Thoracic aorta (tissue), 2 donors: ENCODE measurements at places on chromosomes 7 and 10.

DNA sequence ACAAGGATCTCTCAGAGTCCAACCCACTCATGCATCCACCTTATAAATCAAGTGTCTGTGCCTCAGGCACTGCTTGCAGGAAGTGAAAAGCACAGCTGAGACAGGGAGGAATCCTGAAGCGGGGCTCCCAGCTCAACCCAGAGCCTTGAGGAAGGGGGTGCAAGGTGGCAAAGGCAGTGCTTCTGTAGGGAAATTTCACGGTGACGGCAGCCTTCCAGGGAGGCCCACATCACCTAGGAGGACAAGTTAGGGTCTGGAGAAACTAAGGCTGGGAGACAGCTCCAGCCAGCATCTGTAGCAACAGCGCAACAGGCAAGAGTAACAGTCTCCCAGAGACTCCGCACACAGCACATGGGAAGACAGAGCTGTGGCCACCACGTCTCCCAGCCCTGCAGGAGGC lies 2.7 kb downstream of the AOC1 start:
- no peaks in the 10 kb centered on the region for H3K4me1 ChIP-seq
- no peak for DNase-seq
- no peak overlapping the region for H3K4me3 ChIP-seq
- no peak overlapping the region for H3K27ac ChIP-seq
- no peaks in the 10 kb centered on the region for H3K36me3 ChIP-seq
- H3K27me3 ChIP-seq, result no peaks in the 10 kb centered on the region

DNA sequence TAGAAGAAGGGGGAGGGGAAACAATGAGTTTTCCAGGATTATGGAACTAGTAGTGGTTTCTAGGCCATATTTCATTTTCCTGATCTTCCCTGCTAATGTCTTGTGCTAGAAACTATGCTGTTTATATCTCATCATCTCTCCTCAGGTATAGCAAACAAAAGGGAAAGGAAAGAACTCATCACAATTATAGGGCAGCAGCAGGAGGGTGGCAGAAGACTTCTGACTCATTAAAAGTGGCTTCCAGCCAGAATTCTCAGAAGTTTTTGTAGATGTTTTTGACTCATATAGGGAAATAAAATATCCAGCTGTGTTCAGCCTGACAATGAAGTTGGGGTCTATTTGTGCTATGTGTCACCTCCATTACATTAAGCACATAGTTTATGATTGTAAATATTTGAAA lies 6.5 kb downstream of the AHR start:
- no peaks in the 10 kb centered on the region for H3K27me3 ChIP-seq
- H3K36me3 ChIP-seq, result no peaks in the 10 kb centered on the region
- no peak overlapping the region for H3K27ac ChIP-seq
- no peak for DNase-seq
- peak overlapping the region; percentile 39 for H3K4me3 ChIP-seq

- no peaks in the 10 kb centered on the region for H3K27me3 ChIP-seq
- no peak overlapping the region for H3K27ac ChIP-seq
- H3K4me1 ChIP-seq, result no peaks in the 10 kb centered on the region
- H3K4me3 ChIP-seq, result no peak overlapping the region
- no peaks in the 10 kb centered on the region for H3K36me3 ChIP-seq
- DNase-seq, result no peak
Measured at GRCh38 chr7:43569424-43569823, 13.5 kb upstream of the STK17A start.

GRCh38 chr7:130989101-130989795 lies 255.2 kb upstream of the KLF14 start:
- no peaks in the 10 kb centered on the region for H3K27me3 ChIP-seq
- peaks cover 7% of the 10 kb centered on the region for H3K36me3 ChIP-seq
- H3K4me3 ChIP-seq, result no peak overlapping the region
- H3K27ac ChIP-seq, result no peak overlapping the region

DNA sequence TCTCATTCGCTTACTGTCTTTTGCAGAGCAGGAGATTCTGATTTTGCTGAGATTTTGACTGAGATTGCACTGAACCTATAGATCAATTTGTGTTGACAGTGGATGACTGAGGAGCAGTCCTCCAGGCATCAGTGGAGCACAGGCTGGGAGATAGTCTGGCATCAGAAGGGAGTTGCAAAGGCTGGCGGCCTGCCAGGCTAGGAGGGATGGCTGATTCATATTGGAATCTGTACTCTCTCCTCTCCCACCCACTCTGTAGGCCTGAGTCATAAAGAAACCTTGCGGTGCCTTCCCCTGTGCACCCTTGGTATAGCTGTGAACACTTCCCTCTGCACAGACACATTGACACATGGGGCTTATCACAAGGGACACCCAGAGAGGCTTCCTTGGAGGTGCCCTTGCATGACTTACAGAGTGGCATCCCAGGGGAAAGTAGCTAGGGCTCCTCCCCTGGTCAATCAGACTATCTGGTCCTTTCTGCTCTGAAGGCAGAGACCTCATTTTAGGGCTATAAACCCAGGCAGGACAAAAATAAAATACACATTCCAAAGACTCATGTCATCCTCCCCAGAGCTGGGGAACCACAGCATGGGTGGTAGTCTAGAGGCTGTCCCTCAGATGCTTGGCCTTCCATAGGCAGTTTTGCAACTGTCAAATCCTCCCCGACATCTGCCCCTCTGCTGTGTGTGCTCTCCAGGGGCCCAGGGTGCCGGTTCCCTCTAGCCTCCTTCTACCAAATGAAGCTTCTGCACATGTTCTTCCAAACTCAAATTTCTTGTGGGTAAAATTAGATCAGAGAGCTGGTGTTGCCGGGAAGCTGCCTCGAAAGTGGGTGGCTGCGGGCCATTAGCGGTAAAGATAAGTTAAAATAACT lies 37.4 kb upstream of the EEPD1 start:
- peak; percentile 72 for DNase-seq
- no peaks in the 10 kb centered on the region for H3K27me3 ChIP-seq
- peaks cover 36% of the 10 kb centered on the region for H3K4me1 ChIP-seq
- H3K27ac ChIP-seq, result peak overlapping the region; percentile 90
- H3K36me3 ChIP-seq, result no peaks in the 10 kb centered on the region

GRCh38 chr10:69087590-69088470 lies at the start of gene SRGN:
TSS of gene SRGN (plus strand) at chr10:69088103. CDS start at chr10:69088158, 55 bp downstream.
- no peaks in the 10 kb centered on the region for H3K27me3 ChIP-seq
- H3K4me1 ChIP-seq, result peaks cover 4% of the 10 kb centered on the region
- peak within 1 kb of the TSS; percentile 92 for H3K27ac ChIP-seq

DNA sequence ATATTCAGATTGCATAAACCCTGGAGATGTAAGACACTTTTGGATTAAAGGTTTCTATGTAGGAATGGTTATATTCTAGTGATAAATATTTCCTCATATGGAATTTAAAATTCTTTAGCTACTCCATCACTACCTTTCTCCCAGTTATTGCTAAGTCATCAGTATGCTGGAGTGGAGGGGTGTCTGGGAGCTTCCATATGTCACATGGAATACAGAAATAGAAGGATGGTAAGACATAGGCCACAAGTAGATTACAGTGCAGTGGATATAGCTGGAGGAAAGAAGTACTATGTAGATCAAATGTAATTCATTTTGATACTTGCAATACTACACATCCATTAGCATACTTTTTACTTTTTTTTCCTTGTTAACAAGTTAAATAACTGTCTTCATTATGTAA lies 428.4 kb downstream of the ARL4A start:
- H3K36me3 ChIP-seq, result no peaks in the 10 kb centered on the region
- DNase-seq, result no peak
- H3K27me3 ChIP-seq, result no peaks in the 10 kb centered on the region
- H3K4me1 ChIP-seq, result no peaks in the 10 kb centered on the region
- H3K4me3 ChIP-seq, result no peak overlapping the region

DNA sequence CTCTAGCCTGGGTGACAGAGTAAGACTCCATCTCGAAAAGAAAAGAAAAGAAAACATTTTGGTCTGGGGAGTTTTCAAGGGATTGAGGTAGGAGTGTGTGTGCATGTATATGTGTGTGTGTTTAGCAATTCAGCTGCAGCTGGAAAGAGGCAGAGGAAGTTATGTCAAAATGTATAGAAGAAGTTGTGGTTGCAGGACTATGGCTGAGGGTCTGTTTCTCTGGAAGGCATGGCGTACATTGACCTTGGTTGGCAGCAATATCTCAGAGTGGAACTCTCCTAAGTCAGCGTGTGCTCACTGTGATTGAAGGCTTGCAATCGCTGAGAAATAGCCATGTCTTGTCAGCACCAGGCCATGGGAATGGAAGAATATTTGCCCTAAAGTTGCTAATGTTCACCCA lies 28.6 kb upstream of the RHBDD2 start:
- H3K36me3 ChIP-seq, result no peaks in the 10 kb centered on the region
- no peak overlapping the region for H3K4me3 ChIP-seq
- no peaks in the 10 kb centered on the region for H3K27me3 ChIP-seq
- H3K27ac ChIP-seq, result no peak overlapping the region
- DNase-seq, result no peak

DNA sequence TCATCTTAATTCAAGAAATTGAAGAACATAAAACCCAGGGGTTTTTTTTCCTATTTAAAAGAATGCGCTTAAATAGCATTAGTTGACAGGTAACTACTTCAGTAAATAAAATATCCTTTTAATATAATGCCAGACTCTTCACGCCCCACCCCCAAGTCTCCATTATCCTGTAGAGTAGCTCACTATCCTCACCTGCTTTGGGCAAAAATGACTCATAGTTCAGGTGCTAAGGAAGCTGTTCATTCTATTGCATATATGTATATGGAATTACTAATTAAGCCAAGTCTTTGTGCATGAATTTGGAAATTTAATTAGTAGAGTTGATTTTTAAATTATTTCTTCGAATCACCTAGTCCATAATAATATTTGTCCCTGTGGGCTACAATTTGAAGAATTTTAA lies 656.8 kb upstream of the ANKRD30A start:
- no peaks in the 10 kb centered on the region for H3K4me1 ChIP-seq
- DNase-seq, result no peak
- H3K36me3 ChIP-seq, result no peaks in the 10 kb centered on the region
- no peak overlapping the region for H3K27ac ChIP-seq
- no peak overlapping the region for H3K4me3 ChIP-seq
- H3K27me3 ChIP-seq, result no peaks in the 10 kb centered on the region

DNA sequence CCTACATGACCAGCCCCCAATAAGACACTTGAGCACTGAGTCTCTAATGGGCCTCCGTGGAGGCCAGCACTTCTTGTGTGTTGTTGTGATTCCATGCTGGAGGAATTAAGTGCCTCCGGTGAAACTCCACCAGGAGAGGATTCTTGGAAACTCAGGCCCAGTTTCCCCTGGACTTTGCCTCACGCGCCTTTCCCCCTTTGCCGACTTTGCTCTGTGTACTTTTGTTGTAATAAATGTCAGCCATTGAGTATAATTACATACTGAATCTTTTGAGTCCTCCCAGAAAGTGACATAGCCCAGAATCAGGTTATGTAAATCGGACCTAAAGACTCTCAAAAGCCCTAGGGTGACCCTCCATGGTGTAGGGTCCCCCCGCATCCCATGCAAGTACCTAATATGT lies 82.4 kb downstream of the DLG5 start:
- no peak overlapping the region for H3K4me3 ChIP-seq
- peaks cover 32% of the 10 kb centered on the region for H3K36me3 ChIP-seq
- H3K27me3 ChIP-seq, result no peaks in the 10 kb centered on the region
- H3K27ac ChIP-seq, result no peak overlapping the region

DNA sequence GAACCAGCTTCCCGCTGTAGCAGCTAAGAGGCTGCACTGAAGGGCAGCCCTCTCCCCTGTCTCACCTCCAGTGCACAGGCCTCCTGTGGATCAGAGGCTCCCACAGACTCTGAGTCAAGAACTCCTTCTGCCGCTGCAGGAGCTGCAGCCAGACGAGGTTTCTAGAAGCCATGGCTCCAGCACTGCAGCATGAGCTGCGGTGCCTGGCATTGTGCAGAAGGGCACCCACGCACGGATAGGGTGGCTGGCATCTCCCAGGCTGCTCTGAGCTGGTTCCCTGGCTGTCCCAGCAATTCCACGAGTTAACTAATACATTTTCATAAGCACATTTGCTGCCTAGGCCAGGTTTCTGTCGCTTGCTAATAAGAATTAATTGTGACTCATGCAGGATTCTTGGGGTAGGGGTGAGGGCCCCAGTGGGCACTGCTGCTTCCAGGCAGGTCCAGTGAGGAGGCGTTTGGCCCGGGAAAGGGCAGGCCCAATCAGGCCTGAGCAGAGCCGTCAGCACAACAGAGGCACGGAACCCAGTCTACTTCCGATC lies 594.2 kb downstream of the DNAJB6 start:
- H3K27ac ChIP-seq, result no peak overlapping the region
- no peaks in the 10 kb centered on the region for H3K36me3 ChIP-seq
- no peaks in the 10 kb centered on the region for H3K4me1 ChIP-seq
- no peak for DNase-seq

DNA sequence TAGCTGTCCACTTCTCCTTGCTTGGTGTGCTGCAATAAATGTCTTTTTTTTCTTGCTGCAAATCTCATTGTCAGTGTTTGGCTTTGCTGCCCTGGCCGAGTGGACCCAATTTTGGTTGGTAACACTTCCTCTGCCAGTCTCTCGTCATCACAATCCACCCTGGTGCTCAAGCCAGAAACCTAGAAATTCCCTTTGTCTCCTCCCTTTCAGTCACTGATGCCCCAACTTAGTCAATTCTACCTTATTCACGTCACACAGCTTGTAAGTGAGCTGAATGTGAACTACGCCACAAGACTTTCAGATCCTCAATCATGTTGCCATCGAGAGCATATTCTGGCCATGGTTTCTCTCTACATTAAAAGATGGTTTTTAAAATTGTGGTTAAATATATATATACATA lies 13.0 kb upstream of the FRA10AC1 start:
- no peak overlapping the region for H3K4me3 ChIP-seq
- no peak for DNase-seq
- no peaks in the 10 kb centered on the region for H3K36me3 ChIP-seq

DNA sequence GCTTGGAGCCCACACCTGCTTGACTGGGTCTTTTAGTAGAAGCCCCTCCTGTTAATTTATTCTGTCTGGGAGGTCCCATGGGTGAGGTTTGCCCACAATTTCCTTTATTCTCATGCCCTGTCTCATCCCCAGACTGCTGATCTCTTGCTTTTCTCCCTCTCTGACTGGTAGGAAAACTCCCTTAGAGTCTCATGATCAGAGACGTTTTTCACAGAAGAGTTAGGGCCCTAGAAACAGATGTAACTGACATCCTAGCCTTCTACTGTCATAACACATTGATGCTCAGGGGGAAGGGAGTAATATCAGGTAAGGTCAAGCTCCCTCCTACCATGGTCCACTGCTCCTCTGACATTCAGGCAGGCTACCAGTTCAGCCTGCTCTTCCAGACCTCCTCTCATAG lies 43.7 kb upstream of the WASL start:
- DNase-seq, result no peak
- no peaks in the 10 kb centered on the region for H3K4me1 ChIP-seq
- H3K36me3 ChIP-seq, result no peaks in the 10 kb centered on the region
